Stimulated activated CD4-positive, alpha-beta T cell treated with anti-CD3 and anti-CD28 coated beads, TNF-alpha, amount 100 ng/mL, for 24 hours (primary cell): ENCODE measurements at places on chromosomes 16 and 17.

DNA sequence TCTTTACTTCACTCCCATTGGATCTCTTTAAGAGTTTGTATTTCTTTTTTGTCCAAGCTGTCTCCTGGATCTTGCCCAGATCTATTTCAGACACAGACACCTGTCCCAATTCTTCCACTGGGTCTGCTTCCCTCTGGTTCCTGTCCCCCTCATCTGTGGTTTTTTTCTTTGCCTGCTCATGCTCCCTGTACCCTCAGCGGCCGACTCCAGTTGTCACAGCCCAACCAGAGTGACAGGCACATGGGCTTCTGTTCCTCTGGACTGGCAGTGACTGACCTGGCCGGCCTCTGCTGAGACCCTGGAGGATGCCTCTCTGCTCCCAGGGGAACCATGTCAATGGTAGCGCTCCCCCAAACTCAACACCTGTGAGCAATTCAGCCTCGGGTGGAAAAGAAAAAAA, 142.6 kb downstream of the WSCD1 start:
- no peak for DNase-seq

DNA sequence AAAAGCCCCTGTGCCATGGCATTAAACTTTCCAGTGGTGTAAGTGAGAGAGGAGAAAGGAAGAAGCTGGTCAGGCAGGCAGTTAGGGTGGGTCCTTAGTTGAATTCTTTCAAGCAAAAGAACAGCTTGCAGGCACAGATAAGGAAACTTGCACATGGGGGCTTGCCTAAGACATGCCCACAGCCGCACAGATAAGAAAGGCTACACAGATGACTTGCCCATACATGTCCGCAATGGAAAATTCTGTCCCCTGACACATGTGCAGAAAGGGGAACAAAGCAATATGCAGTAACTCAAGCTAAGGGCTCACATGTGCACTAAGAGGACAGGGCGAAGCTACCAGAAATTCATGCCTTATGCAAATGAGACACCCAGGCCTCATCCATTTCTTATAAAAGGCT, 69.9 kb downstream of the GSG1L start:
- DNase-seq, result no peak

DNA sequence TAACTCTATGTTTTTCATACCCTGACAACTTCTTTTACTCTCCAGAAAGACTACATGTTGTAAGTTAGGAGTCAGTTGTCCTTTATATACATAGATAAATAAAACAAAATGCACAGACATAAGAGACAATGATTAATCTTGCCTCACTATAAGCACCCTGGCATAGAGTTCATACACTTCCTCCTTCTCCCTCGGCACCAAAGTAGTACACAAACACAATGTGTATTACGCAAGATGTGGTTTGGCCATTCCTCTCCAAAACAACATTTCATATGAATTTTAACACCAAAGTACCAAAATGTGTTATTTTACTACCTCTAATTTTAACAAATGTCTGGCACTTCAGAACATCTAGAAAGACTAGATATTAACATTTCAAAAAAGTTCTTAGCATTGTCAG, 17.2 kb upstream of the SLFN11 start:
- DNase-seq, result no peak

GRCh38 chr17:45101546-45101882, 30.8 kb downstream of the PLCD3 start:
- DNase-seq, result no peak

GRCh38 chr17:39318636-39319035, 82.8 kb downstream of the FBXL20 start:
- DNase-seq, result no peak

DNA sequence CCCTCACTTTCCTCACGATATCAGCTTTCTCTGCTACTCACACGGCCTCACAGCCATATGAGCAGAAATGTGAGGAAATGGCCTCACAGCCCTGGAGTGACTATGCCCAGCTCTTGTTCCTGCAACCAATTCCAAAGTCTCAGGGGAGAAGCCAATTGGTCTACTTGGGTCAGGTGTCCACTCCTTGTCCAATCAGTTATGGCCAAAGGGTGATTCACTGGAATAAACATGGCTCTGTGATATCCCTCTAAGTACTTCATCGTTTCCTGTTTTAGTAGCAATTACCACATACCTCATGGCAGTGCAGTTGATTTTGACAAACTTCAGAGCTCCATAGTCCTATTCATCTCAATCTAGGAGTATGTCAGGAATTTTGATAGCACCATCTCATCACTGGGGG, 195.4 kb downstream of the KATNIP start:
- DNase-seq, result no peak

DNA sequence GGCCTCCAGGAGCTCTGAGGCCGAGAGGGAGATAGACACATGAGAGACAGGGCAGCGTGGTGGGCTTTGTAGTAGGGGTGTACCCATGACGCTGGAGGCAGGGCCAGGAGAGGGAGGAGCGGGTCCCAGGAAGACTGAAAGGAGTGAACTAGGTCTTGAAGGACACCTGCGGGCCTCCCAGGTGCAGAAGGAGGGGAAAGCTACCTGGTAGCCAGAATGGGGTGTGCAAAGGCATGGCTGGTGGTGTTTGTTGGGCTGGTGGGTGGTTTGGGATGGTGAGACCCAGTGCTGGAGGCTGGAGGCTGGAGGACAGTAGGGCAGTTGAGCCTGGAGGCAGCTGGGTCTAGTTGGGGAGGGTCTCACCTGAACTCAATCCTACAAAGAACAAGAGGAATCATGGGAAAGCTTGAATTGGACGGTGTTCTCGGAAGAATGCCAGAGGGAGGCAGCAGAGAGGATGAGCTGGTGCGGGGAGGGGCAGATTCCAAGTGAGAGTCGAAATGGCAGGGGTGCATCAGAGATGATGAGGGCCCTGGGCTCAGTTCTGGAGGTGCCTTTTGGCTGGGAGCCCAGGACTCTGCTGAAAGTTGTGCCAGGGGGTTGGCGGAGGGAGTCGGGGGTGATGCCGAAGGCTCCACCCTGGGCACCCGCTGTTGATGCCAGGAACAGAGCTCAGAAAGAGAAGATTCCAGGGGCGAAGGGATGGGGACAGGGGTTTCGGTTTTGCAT, 21.2 kb downstream of the C1QTNF1 start:
- no peak for DNase-seq

GRCh38 chr17:80173916-80174315, 4.1 kb downstream of the CARD14 start:
- DNase-seq, result no peak

DNA sequence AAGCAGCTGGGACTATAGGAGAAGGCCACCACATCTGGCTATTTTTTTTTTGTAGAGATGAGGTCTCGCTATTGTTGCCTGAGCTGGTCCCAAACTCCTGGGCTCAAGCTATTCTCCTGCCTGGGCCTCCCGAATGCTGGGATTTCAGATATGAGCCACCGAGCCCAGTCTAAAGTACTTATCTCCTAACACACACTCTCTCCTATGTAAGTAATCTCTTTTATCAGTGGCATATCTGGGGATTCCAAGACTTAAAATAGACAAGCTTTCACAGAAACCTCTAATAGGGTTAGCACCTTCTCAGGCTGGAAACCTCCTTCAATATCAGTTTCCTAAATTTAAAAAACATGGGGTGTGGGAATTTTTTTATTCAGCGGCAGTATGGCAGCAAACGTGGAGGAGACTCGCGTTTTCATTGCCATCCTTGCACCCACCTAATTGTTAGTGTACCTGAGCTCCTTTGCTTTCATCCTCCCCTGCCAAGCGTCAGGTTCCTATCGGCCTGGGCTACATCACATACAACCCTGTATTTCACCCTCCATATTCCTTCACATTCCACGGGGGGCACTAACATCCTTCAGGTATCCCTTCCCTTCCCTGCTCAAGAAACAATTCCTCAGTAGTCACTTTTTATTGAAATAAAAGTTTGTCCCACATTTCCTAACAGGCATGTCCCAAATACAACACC, 1.1 kb downstream of the EZH1 start:
- DNase-seq, result no peak

- DNase-seq, result no peak
These were observed 218.0 kb downstream of the SEC14L1 start for GRCh38 chr17:77358801-77359200.

GRCh38 chr17:73508057-73508930, 136.0 kb downstream of the SDK2 start:
- DNase-seq, result no peak

DNA sequence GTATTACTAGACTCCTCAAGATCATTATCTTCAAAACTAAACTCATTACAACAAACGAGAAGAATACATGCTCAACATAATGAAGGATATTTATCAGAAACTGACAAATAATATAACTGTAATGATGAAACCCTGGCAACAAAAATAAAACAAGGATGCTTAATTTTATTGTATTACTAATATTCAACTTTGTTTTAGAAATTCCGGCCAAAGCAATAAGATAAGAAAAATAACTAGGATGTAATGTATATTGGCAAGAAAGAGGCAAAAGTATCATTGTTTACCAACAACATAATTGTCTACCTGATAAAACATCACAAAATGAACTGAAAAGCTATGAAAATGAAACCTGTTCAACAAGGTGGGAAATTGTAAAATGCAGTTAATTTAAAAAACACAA, 588.3 kb upstream of the ZFHX3 start:
- no peak for DNase-seq

DNA sequence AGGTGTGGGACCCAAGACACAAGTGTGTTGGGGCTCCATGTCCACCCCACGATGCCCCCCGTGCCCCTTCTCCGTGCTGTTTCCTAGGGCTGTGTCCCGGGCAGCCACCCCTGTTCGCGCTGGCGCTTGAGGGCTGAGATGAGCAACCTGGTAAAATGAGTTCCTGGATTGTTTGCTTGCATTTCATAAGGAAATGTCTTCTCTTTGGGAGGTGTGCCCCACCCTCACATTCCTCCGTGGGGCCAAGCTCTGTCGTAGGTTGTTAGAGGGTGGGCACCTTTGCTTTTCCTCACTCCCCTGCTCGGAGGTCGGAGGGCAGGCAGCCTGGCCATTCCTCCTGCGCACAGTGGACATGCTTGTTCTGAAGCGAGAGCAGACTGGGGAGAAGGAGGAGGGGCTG, 171.3 kb upstream of the CHMP6 start:
- no peak for DNase-seq

- DNase-seq, result no peak
These were observed 12.9 kb downstream of the IL21R start for GRCh38 chr16:27414788-27415431.

DNA sequence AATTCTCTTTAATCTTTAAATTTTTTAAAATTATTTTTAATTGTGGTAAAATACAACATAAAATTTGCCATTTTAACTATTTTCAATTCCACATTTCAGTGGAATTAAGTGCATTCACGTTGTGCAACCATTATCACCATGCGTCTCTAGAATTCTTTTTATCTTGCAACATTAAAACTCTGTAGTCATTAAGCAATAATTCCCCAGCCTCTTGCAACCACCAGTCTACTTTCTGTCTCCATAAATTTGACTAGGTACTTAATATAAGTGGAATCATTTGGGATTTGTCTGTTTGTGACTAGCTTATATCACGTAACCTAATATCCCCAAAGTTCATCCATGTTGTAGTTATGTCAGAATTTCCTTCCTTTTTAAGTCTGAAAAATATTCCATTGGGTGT, 79.1 kb downstream of the TAOK1 start:
- DNase-seq, result no peak

DNA sequence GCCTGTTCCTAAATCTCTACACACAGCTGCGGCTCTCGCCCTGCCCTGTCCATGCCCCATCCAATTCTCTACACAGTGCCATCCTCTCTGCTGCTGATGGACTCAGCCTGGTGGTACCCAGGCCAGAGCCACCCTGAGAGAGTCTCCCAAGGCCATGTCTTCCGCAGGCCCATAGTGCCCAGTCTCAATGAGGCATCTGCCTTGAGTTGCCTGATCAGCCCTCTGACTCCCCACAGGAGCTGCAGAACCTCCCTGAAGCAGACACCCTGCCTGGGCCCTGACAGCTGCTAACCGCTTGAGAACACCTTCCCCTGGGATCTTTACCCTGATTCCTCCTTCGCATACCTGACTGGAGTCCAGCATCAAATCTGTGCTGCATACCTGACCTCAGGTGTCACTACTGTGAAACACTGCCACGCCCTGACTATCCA, 13.3 kb downstream of the TSPOAP1 start:
- no peak for DNase-seq

DNA sequence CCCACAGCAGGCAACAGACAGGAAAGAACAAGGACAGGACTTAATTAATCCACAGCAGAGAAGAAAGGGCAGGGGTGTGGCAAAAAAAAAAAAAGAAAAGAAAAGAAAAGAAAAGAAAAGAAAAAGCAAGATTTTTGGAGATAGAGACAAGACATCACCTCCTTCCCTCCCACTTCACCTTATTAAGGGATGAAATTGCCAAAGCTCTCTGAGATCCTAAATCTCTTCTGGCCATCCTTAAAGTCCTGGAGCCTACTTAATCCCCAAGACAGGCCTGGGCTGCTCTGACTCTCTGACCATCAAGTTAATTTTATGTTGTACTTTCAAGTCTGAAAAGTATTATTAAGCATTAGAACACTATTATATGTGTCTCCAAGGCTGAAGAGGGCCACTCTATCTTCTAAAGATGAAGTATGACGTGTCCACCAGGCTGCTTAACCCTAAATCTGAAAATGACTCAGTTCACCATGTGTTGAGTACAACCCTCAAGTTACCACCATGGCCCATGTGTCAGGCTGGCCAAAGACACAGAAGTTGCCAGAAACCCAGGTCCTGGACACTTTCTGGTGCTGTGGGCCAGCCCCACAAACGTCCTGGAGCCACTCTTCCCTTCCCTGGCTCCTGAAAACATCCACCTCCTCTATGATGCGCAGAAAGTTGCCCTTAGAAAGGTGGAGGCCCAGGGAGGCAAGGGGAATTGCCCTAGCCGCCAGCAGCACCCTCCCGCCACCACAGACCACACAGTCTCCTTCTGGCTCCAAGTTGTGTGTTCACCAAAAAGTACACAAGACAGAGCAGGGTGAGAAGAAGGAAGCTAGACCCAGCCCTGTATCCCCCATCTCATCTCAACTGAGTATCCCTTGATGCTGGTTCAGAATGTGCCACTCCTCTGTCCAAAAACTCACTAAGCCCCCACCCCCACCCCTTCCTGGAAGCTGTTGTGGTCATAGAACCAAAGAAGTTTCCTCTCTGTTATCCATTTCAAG, 2.7 kb downstream of the SOCS1 start:
- DNase-seq, result no peak

DNA sequence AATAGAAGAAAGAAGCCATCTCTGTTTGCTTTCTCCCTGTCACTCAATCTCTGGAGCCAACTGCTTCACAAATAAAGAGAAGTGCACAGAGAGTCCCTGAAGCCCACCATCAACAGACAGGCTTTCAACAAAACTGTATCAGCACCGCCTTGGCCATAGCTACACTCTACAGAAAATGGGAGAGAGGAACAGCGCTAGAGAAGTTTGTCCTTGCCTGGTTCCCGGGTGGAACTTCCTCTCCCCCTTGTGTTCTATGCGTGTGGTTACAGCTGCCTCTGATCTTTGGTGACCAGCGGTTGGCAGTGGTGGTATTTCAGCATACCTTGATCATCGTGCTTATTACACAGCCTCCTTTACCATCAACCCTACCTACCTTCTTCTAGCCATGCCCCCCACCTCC, 91.4 kb upstream of the CCL2 start:
- DNase-seq, result no peak

DNA sequence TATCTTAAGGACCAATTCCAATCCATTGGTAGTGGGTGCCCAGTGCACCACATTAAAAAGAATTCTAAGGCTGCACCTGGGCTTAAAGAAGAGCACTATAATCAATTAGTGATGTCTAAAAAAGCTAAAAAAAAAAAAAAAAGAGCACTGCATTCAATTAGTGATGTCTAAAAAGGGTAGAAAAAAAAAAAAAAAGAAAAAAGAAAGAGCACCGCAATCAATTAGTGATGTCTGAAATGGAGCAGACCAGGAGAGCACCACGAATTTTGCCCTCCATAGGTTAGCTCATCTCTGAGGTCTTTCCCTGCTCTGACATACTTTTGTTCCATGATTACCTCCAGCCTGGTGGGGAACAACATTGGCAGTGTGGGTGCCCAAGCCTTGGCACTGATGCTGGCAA, 18.9 kb upstream of the CYLD start:
- no peak for DNase-seq
